ENCODE measurements at places on chromosomes 1 and 21. TPM values are rescaled to one million over a fixed set of nuclear protein-coding genes. Genes with fewer than 3 reads are reported as not detected.

GRCh38 chr1:157104598-157105293 lies 5.1 kb upstream of the ETV3L start:
- no peaks in the 10 kb centered on the region for H3K36me3 ChIP-seq
- no peaks in the 10 kb centered on the region for H3K27me3 ChIP-seq
- peaks cover 19% of the 10 kb centered on the region for H3K4me1 ChIP-seq
- no peak overlapping the region for H3K27ac ChIP-seq
- no peak for DNase-seq
- H3K4me3 ChIP-seq: no peak overlapping the region

DNA sequence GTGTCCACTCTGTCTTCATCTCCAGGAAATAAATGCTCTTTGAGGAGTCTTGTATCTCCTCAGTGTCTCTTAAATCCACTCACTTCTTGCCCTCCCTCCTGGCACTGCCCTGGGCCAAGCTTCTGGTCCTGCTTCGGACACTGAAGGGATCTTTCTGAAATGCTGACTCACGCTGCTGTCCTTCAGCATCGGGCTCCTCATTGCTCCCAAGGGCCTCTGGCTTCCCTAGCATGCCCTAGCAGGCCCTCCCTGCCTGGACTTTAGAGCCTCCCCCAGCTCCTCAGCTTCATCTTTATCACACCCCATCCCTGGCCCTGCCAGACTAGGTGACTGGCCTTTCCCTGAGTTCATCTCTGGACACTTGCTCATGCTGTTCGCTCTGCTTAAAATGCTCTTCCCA lies 96.6 kb downstream of the FOXD2 start:
- H3K4me3 ChIP-seq: no peak overlapping the region
- H3K27ac ChIP-seq: no peak overlapping the region
- H3K27me3 ChIP-seq: peaks cover 34% of the 10 kb centered on the region
- peaks cover 9% of the 10 kb centered on the region for H3K4me1 ChIP-seq

GRCh38 chr21:39644062-39644560 lies 31.4 kb downstream of the B3GALT5 start:
- H3K4me3 ChIP-seq: no peak overlapping the region
- no peaks in the 10 kb centered on the region for H3K4me1 ChIP-seq
- H3K36me3 ChIP-seq: no peaks in the 10 kb centered on the region
- no peak for DNase-seq
- no peaks in the 10 kb centered on the region for H3K27me3 ChIP-seq
- H3K27ac ChIP-seq: no peak overlapping the region

GRCh38 chr1:23810818-23811540 lies 10.4 kb upstream of the GALE start:
- H3K27me3 ChIP-seq: no peaks in the 10 kb centered on the region
- H3K36me3 ChIP-seq: no peaks in the 10 kb centered on the region
- H3K4me3 ChIP-seq: no peak overlapping the region
- H3K27ac ChIP-seq: no peak overlapping the region

- no peak for DNase-seq
- H3K4me1 ChIP-seq: peaks cover 16% of the 10 kb centered on the region
- no peaks in the 10 kb centered on the region for H3K27me3 ChIP-seq
- no peak overlapping the region for H3K4me3 ChIP-seq
- H3K36me3 ChIP-seq: no peaks in the 10 kb centered on the region
Observed at GRCh38 chr1:190429141-190429540, 48.5 kb downstream of the BRINP3 start.

DNA sequence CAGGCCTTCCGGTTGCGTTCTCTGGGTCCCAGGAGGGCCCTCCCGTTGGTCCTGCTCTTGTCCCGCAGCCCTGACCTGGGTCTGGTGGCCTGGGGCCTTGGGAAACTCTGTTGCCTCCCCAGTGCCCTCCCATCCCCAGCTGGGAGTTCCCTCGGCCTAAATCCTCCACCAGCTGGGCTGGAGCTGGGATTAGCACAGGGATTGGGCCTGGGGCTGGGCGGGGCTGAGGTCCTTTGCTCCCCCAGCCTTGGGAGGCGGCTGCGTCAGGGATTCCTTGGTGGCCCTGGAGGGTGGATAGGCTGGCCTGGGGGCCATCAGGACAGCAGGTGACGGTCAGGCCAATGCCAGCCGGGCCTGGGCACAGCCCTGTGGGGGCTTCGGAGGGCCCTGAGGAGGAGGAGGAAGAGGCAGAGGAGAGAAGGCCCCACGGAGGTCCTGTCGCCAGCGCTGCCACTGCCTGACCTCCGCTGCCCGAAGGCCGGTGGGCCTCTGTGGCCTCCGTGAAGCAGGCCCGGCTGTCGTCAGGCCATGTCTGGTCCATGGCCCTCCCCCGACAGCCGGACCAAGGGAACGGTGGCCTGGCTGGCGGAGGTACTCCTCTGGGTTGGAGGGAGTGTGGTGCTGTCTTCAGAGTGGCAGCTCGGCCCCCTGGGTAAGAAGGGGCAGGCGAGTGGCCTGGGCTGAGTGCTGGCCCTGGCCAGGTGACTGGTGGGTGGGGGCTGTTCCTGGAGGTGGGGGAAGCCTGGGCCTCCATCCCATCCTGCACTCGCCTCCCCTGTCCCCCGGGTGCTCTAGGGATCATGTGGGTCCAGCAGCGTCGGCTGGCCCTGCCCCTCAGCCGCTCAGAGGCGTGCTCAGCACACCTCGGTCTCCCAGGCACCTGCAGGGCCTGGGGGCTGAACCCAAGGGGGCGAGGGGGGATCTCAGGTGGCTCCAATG lies at the start of gene PLCH2:
Gene PLCH2, plus strand, starts transcription at position 229 of the 939 bp plus-strand sequence. Its CDS starts 300 bp downstream, at position 529.
- H3K27me3 ChIP-seq: no peaks in the 10 kb centered on the region
- no peak within 1 kb of the TSS for H3K27ac ChIP-seq
- H3K4me3 ChIP-seq: no peak within 1 kb of the TSS

- no peaks in the 10 kb centered on the region for H3K36me3 ChIP-seq
- no peak overlapping the region for H3K27ac ChIP-seq
- no peaks in the 10 kb centered on the region for H3K27me3 ChIP-seq
- peak; percentile 64 for DNase-seq
- no peak overlapping the region for H3K4me3 ChIP-seq
Observed at GRCh38 chr1:118101515-118101844, 83.5 kb downstream of the SPAG17 start.

- H3K36me3 ChIP-seq: peaks cover 23% of the 10 kb centered on the region
- H3K4me3 ChIP-seq: peak overlapping the region; percentile 90
- H3K4me1 ChIP-seq: peaks cover 11% of the 10 kb centered on the region
Observed at GRCh38 chr1:11100149-11100493, 452 bp upstream of the EXOSC10 start.

DNA sequence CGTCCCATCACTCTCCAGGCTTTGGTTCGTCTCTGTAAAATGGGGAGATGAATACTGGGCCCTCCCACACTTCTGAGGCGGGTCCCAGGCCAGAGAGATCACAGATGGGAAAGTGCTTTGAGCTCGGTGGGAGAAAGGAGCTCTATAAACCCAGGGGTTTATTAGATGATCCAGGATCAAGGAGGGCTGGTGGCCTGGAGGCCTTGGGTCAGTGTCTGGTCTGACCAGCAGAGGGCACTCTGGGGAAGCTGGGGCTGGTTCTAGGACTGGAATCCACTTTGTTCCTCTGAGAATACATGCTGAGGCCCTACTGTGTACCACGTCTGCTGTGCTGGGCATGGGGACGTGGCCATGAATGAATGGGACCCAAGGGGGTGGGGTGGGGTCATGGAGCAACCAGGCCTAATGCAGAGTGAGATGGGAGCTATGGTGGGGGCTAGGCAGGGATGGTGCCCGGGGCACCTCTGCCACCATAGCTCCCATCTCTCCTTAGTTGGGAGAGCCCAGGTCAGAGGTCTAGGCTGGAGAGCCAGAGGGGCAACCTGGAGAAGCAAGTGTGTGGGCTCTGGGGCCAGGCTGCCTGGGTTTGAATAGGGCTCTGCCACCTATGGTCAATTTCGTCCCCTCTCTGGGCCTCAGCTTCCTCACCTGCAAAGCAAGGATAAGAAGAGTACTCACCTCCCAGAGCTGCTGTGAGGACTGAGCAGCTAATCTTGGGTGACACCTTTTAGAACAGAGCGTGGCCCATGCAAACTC lies 9.0 kb upstream of the FAM131C start:
- H3K36me3 ChIP-seq: no peaks in the 10 kb centered on the region
- H3K4me3 ChIP-seq: no peak overlapping the region
- no peak overlapping the region for H3K27ac ChIP-seq
- peak; percentile 78 for DNase-seq
- no peaks in the 10 kb centered on the region for H3K4me1 ChIP-seq

DNA sequence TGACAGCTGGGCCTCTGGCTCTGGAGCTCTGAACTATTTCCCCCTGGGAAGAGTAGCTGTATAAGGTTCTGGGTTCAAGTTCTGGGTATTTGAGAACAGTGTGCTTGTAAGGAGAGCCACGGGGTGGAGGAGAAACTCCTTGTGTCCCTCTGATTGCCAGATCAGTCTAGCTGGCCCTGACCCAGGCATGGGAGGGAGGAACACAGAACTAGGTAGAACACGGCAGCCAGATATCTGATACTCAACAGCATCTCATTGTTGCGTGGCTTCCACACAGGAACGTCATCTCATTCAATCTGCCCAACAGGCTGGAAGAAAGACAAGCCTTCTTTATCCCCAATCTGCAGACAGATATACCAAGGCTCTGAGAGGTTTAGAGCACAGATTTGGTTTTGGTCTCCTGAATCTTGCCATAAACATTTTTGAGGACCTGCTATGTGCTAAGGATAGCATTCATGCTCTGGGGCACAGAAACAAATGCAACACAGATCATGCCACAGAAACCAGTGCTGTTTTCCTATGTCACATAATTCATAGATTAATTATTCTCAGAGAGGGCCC lies 83.8 kb downstream of the PLXNA2 start:
- peaks cover 18% of the 10 kb centered on the region for H3K4me1 ChIP-seq
- H3K27me3 ChIP-seq: peaks cover 6% of the 10 kb centered on the region
- no peak overlapping the region for H3K4me3 ChIP-seq
- H3K27ac ChIP-seq: no peak overlapping the region

DNA sequence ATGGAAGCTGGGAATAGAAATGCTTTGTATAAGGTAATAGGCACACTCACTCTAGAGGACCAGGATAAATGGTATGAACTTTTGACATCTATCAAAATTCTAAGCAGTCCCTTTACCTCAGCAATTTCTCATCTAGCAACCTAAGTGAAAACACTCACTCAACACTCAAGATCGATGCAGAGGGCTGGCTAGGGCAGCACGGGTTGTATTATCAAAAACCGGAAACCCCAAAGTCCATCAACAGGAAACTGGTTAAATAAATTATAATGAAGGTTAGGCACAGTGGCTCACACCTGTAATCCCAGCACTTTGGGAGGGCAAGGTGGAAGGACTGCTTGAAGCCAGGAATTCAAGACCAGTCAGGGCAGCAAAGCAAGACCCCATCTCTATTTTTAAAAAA lies 9.4 kb downstream of the USP48 start:
- H3K27me3 ChIP-seq: no peaks in the 10 kb centered on the region
- no peak overlapping the region for H3K4me3 ChIP-seq
- H3K36me3 ChIP-seq: no peaks in the 10 kb centered on the region
- DNase-seq: no peak
- H3K4me1 ChIP-seq: no peaks in the 10 kb centered on the region
- no peak overlapping the region for H3K27ac ChIP-seq

- H3K27me3 ChIP-seq: no peaks in the 10 kb centered on the region
- H3K4me3 ChIP-seq: no peak overlapping the region
- H3K36me3 ChIP-seq: no peaks in the 10 kb centered on the region
Observed at GRCh38 chr21:45882645-45883044, 98.9 kb upstream of the COL6A1 start.

DNA sequence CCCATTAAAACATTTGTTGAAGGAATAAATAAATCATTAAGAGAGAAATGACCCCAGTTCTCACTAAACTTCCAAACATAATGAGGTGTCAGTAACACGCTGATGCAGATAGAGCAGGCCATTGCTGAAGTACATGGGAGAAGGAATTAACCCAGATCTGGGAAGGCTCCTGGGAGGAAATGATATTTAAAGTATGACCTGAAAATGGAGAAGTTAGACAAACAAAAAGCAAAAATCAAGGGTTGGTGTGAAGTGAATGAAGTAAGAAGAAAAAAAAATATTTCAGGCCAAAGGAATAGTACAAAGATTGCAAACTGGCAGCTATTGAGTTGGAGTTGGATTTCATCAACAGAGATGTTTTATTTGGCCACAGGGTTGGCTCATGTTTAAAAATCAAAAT lies 71.4 kb downstream of the RGS2 start:
- H3K27ac ChIP-seq: no peak overlapping the region
- H3K36me3 ChIP-seq: no peaks in the 10 kb centered on the region
- H3K4me3 ChIP-seq: no peak overlapping the region
- no peak for DNase-seq
- no peaks in the 10 kb centered on the region for H3K27me3 ChIP-seq

PFKFB2 gene
- total RNA-seq: 7.6 TPM

- H3K27me3 ChIP-seq: no peaks in the 10 kb centered on the region
- DNase-seq: peak; percentile 95
Observed at GRCh38 chr21:41752231-41752681, 14.6 kb downstream of the RIPK4 start.

DNA sequence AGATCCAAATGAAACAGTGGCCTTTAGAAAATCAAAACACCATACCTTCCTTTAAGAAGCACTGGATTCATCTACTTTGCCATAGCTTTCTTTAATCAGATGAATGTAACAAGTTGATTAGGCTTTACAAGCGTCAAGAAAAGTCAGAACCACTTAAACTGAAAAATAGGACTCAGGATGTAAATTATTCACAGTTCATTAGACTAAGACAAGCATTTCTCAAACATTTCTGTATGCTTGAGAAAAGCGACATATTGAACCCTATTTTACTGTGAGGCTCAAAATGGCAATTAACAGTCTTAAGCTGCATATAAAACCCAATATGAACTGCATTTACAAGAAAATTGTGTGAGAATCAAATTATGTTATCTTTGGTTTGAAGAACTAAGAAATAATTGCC lies 256.7 kb upstream of the SNX7 start:
- no peaks in the 10 kb centered on the region for H3K27me3 ChIP-seq
- DNase-seq: peak; percentile 29
- peaks cover 48% of the 10 kb centered on the region for H3K4me1 ChIP-seq

- H3K36me3 ChIP-seq: no peaks in the 10 kb centered on the region
- no peak for DNase-seq
- H3K27ac ChIP-seq: no peak overlapping the region
- H3K4me1 ChIP-seq: no peaks in the 10 kb centered on the region
Observed at GRCh38 chr1:24336075-24336474, 16.9 kb downstream of the GRHL3 start.

DNA sequence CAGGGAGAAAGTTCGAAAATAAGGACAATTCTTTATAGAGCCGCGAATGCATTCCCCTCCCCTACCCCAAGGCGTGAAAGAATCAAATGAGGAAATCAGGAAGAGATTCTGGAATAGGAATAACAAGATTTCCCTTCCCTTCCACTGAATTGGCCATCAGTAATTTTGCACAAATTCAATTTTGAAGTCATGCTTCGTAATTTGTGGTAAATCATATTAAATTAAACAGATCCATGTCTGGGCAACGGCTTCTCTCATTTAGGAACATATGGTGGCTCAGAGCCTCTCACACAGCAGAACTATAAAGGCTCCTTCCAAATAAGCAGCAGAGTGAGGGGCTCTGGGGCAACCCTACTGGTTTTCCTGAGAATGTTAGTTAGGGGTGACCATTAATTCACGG lies 152.9 kb downstream of the CLIC6 start:
- H3K27ac ChIP-seq: no peak overlapping the region
- peaks cover 21% of the 10 kb centered on the region for H3K27me3 ChIP-seq
- no peaks in the 10 kb centered on the region for H3K36me3 ChIP-seq
- H3K4me3 ChIP-seq: no peak overlapping the region
- DNase-seq: no peak
- H3K4me1 ChIP-seq: no peaks in the 10 kb centered on the region

- peak overlapping the region; percentile 91 for H3K4me3 ChIP-seq
- peaks cover 37% of the 10 kb centered on the region for H3K4me1 ChIP-seq
- peaks cover 45% of the 10 kb centered on the region for H3K36me3 ChIP-seq
- DNase-seq: peak; percentile 57
- no peaks in the 10 kb centered on the region for H3K27me3 ChIP-seq
Observed at GRCh38 chr1:38044221-38045215, 2.1 kb downstream of the POU3F1 start.
